ENCODE measurements at places on chromosomes 2 and 18.

DNA sequence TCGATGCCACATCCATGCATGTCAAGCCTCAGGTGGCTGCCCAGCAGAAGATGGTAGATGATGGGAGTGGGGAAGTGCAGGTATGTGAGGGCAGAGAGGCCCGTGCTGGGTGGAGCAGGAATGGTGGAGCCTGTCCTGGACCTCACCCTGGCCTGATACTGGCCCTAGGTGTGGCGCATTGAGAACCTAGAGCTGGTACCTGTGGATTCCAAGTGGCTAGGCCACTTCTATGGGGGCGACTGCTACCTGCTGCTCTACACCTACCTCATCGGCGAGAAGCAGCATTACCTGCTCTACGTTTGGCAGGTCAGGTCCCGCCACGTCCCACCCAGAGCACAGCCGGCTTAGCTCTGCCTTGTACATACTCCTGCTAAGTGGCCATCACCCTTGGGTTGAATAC lies 13.0 kb downstream of the VIL1 start:
- no peak for DNase-seq

DNA sequence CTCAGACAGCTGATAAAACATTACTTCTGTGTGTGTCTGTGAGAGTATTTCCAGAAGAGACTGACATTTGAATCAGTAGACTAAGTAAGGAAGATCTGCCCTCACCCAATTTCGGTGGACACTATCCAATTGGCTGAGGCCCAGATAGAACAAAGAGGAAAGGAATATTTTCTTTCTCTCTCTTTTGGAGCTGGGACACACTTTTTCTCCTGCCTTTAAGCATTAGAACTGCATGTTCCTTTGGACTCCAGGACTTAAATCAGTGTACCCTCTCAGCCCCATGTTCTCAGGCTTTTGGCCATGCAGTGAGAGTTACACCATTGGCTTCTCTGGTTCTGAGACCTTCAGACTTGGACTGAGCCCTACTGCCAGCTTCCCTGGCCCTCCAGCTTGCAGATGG lies 3.3 kb upstream of the SRBD1 start:
- no peak for DNase-seq

GRCh38 chr2:205571360-205571959 lies 110.8 kb upstream of the NRP2 start:
- no peak for DNase-seq

GRCh38 chr18:72233106-72233505 lies 311.0 kb downstream of the CBLN2 start:
- DNase-seq = no peak

DNA sequence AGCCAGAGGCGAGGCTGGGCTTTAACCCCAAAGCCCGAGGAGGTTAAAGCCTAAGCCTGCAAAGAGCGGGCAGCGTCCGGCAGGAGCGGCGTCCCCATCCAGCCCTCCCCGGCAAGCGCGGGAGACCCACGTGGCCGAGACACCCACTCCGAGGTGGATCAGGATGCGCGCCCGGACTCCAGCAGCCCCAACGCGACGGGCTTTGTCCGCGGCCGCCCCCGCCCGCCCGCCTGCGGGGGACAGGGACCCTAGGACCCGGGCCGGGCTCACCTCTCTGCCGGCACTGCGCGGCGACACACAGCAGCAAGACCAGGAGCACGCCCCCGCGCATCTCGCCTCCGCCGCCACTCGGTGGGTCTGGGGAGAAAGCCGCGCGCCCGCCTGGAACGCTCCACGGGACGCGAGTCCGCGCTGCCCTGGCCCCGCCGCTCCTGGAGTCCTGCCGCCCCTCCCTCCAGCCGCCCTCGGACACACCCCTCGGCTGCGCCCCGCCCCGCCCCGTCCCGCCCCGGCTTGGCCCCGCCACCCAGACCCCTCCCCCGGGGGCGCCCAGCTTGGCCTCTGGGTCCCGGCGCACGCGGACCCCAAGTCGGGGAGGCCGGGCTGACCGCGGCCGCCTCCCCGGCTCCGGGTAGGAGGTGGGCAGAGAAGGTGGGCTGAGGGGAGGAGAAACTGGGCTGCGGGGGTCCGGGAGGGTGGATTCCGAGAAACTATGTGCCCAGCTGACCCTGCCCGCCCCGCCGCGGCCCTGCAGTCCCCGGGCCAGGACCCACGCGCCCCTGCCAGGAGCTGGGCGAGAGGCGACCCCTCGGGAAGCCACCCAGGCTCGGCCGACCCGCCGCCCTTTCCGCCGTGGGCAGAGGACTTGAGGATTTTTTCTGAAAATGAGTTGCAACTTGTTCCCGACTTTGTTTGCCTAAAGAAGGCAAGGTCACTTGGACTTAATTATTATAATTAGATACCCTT lies at the start of gene LAMA1:
LAMA1 (minus strand) TSS at position 408 of the 966 bp plus-strand sequence; CDS start at position 331, 77 bp downstream.
- DNase-seq = no peak

DNA sequence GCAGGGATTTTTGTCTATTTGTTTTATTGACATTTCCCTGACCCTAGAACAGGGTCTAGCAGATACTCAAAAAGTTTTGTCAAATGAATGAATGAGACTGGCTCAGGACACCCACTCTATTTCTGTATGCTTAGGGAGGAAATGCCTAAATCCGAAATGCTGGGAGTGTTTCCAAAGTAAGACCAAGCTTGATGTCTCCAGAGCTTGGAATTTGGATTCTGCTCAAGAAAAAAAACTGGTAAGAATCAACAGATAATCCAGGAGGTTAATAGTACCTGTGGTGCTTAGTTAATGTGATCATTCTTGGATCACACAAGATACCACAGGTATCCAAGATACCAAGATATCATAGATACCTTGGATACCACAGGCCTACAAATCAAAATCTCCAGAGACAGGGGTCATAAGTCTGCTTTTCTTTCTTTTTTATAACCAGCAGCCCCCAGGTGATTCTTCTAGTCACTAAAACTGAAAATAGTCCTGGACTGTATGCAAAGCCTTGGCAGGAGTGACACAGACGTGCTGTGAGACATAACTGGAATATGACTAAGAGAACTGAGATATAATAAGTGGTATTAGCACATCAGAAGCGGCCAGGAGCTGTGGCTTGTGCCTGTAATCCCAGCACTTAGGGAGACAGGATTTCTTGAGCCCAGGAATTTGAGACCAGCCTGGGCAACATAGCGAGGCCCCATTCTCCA lies 39.9 kb upstream of the SP3 start:
- no peak for DNase-seq

Measured in esophagus squamous epithelium (tissue), 5 donors.